T-helper 9 cell (primary cell): ENCODE measurements at places on chromosomes 2 and 18.

DNA sequence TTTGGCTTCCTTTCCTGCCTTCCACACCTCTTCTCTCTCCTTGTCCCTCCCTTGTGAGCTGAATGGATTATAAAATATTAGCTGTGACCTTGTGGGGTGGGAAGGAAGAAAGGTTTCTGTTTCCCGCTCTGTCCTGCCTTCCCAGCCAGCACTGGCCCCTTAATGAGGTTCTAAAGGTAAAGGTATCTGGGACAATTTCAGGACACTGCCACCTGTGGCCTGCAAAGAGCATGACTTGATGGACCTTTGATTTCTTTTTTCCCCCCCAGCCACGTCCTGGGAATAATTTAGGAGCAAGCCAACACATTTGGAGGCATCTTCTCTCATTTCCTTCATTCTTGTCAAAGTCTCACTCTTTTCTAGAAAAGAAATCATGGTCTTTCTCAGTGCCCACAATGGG lies 246.7 kb upstream of the EPAS1 start:
- no peak for DNase-seq

GRCh38 chr2:106983305-106983704 lies 97.3 kb upstream of the ST6GAL2 start:
- DNase-seq = no peak

GRCh38 chr2:161990741-161991140 lies 83.3 kb downstream of the DPP4 start:
- no peak for DNase-seq

DNA sequence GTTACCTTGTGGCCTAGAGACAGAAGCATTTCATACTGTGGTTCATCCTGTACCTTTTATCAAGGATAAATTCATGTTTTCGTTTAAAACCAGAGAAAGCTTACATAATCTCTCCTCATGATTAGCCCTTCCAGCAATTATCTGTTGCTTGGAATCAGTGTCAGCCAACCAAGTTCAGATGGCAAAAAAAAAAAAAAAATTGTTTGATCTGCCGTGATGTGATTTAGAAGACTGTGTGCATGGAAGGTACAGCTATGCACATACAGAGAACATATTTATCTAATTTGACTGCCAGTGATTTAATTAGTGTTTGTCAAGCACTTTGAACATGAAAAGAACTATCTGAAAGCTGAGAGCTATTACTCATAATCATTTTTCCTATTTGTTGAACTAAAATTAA lies 180.9 kb downstream of the ZEB2 start:
- DNase-seq = no peak

GRCh38 chr2:33383855-33384598 lies 92.4 kb upstream of the RASGRP3 start:
- DNase-seq = no peak

- DNase-seq = no peak
Measured at GRCh38 chr2:44498551-44498950, 136.8 kb downstream of the CAMKMT start.

GRCh38 chr2:71711133-71711855 lies 257.9 kb downstream of the DYSF start:
- DNase-seq = no peak

GRCh38 chr2:9400268-9401058 lies 22.9 kb downstream of the ITGB1BP1 start:
- DNase-seq = no peak

- DNase-seq = no peak
Measured at GRCh38 chr2:128425216-128425615, 106.5 kb upstream of the HS6ST1 start.

- DNase-seq = no peak
Measured at GRCh38 chr18:14975431-14975830, 227.5 kb downstream of the ANKRD30B start.

DNA sequence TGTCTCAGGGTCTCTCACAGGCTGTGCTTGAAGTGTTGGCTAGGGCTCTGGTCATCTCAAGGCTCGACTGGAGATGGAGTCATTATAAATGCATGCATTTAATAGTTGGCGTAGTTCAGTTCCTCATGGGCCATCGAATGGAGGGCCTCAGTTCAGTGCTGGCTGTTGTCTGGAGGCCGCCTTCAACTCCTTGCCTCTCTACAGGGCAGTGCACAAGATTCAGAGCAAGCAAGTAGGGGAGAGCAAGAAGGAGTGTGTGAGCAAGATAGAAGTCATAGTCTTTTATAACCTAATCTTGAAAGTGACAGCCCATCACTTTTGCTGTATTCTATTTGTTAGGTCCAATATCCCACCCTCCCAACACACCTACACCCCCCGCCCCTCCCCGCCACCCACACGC lies 137.5 kb downstream of the BABAM2 start:
- no peak for DNase-seq

- DNase-seq = no peak
Measured at GRCh38 chr18:67545681-67546080, 29.2 kb upstream of the DSEL start.

GRCh38 chr2:216700781-216701180 lies 5.4 kb upstream of the IGFBP5 start:
- no peak for DNase-seq

DNA sequence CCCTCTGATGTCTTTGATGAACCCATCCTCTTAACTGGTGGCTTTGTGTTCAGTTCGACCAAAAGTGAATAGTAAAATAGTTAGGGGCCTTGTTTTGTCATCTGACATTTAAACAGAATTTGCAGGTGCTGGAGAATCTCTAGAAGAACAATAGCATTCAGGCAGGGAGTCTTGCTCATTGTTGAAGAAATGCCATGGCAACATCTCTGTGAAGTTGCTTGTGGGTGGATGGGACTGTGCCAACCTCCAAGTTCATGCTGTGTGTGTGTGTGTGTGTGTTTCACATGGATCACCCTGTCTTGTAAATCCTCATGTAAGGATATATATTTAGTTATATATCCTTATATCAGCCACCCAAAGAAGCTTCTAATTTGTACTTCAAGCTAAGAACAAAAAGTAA lies 66.7 kb downstream of the SKA1 start:
- no peak for DNase-seq

DNA sequence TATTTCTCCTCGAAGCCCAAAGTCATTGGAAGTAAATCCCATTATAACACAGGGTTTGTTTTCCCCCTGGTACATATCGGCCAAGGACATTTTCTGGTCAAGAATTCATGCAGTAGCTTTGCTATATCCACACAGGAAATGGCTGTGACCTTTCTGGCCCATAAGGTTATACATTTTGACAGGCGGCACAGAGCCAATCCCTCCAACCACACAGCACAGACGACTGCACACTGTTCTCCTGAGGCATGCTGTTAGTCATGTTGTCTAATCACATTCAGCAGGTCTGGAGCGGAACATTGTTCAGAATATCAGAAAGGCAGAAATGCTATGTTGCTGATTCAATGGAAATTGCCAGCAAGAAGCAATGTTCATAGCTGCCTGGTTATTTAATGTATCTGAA lies 742.3 kb upstream of the SLC8A1 start:
- DNase-seq = no peak

GRCh38 chr18:78074400-78075020 lies 824.9 kb downstream of the GALR1 start:
- no peak for DNase-seq

DNA sequence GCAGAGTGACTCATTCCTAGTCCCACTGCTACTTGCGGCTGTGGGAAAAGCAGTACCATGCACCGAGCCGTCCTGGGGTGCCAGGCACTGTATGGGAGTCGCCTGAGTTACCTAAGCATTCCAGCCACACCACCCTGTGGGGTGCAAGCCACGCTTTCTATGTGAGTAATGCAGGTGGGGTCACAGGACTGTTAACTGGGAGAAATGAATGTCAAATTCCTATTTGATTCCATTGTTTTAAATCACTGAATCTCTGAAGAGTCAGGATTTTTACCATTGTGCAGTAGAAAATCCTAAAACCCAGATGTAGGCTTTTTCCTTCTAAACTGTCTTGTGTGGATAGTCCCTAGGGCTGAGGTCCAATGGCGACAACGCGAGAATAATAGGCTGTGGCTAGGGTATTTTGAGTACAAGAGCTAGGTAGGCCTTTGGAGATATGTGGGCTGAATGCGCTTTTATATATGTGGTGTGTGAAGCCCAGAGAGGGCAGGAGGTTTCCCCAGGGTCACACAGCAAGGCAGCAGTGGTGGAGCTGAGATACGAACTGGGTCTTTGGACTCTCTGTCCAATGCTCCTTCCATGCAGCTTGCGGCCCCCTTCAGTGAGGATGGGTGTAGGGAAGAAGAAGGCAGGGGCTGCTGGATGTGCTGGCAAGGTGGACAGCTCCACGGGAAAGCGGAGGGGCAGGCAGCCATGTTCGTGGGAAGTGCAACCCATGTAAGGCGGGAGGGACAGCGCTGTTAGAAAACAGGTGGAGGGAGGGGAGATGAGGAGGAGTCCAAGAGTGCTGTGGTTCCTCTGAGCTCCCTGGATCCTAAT lies 83.2 kb downstream of the DDX1 start:
- DNase-seq = no peak

DNA sequence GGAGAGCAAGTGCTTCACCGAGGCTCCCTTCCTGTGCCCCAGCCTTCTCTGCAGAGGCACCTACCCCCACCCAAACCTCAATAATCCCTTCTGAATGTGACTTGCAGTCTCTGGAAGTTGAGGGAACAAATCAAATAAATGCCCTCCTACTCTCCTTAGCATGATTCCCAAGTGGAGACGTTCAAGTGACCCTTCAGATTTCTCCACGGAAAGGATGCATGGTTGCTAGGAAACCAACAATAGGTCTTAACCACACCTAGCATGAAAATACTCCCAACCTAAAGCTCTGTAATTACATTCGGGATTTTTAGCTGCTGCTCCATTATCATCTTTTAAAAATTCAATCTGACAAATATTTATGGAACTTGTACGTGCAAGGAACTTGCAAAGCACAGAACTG lies 50.2 kb upstream of the CABLES1 start:
- no peak for DNase-seq

DNA sequence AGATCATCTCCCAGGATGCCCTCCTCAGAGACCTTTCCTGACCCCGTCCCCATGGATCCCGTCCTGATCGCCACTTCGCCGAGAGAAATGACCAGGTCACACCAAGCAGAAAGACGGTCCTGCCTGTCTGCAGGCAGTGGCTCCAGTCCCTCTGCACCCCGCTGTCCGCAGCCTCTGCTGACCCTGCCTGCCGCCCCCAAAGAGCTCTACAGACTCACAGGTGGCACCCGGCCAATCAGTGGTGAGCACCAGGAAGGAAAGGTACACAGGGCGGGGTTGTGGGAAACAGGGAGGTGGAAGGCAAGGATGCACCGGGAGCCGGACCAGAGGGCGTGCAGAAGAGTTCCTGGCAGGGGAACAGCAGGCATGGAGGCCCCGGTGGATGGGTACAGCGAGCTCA lies 94.8 kb downstream of the NDUFA10 start:
- no peak for DNase-seq

GRCh38 chr2:147851244-147851930 lies 6.6 kb downstream of the ACVR2A start:
- no peak for DNase-seq

DNA sequence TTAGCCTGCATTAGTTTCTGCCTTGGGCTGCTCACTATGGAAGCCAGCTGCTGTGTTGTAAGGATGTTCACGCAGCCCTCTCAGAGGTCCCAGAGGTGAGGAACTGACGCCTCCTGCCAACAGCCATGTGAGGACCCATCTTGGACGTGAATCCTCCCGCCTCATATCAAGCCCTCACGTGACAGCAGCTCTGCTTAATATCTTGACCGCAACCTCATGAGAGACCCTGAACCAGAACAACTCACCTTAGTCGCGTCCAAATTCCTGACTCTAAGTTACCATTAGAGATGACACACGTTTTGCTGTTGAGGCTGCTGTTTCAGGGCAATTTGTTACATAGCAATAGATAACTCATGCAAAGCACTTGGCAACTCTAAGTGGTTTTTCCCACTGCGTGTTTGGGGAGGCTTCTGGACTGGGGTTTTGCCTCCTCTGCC lies 97.7 kb downstream of the TMEM17 start:
- no peak for DNase-seq

DNA sequence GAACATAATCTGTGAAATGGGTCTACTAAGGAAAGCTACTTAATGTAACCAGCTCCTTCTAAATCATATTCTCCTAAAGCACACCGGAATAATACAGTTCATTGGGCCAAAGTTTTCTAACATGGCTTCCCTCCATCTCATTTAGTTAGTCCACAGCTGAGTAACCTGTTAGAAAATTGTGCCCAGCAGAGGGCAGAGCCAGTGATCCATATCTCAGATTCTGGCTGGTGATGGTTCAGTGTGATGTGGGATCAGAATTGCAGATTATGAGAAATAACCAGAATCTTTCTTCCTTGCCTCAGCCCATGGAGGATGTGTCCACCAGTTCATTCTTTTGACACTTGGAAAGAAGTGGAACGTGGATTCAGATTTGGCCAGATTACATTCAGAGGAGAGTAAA lies 9.4 kb upstream of the CTLA4 start:
- no peak for DNase-seq

DNA sequence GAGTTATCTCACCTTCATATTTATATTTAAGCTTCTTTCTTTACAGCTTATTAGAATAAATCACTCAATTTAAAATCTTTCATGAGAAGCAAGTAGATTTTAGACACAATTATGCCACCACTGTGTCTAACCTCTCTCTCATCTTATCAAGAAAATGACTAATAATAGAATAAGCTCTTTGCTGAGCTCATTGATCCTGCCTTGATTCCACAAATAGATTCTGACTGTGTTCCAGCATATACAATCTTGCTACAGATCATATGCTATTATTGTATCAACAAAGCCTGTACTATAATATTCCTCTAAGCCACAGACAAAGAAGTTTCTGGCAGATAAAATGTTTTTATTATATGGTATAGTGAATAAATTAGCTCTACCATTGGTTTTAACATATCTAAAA lies 168.7 kb upstream of the GULP1 start:
- DNase-seq = no peak

DNA sequence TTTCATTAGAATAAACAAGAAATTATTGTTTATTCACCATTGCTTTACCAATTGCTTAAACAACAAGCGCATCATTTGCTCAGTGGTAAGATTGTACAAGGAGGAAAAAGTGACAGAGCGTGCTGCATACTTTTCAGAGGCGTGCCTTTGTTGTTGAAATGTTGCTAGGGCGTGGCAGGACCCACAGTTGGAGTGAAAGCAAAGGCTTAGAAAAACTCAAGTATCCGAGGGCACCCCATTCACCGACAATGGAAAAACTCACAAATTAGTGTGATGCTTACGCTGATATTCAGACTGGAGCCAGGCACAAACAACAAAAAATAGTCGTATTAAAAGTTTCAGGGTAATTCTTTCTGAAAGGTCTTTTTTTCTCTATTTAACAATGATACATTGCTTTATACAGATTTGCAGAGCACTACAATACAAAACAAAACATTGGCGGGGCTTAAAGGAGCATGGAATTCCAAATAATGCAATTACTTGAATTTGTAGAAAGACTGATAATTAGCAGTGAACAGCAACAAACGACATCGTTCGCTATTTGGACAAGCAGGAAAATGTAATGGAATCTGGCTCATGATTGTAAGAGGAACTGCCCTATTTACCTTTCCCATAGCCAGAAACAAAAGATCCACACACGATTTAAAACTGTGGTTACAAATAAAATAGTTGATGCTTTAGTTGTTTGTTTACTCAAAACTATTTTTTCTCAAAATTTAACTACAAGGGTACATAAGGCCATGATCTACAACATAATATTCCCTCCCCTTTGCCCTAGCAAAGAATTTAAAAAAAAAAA lies 37.8 kb upstream of the RTTN start:
- no peak for DNase-seq

- no peak for DNase-seq
Measured at GRCh38 chr2:2016651-2017311, 272.5 kb upstream of the PXDN start.

GRCh38 chr18:34322365-34323289 lies 97.9 kb upstream of the NOL4 start:
- DNase-seq = no peak
